ENCODE measurements at places on chromosomes 5 and 9.

- peak; percentile 6 for DNase-seq
Measured at GRCh38 chr5:82640916-82641315, 362.8 kb upstream of the RPS23 start.

DNA sequence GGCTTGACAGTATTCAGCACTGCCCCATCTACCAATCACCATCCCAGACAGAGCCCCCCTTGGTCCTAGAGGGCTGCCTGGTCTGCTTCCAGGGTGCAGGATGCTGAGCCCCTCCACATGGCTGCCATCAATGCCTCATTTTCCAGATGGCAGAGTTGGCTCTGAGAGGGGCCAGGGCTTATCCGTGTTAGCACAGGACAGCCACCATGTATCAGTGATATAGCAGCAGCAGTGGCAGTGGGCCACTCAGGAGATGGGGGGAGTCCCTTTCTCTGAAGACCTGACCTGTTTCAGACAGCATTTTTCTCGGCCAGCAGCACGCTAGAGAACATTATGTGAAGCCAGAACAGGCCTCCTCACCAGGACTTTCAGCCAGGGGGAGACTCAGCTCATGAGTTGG, 1.6 kb upstream of the SMIM32 start:
- no peak for DNase-seq

GRCh38 chr9:31847963-31848362, 536.5 kb upstream of the ACO1 start:
- DNase-seq, result no peak

GRCh38 chr9:130466537-130467217, 21.9 kb downstream of the ASS1 start:
- DNase-seq, result peak; percentile 91

- no peak for DNase-seq
Measured at GRCh38 chr5:138559937-138560336, 15.3 kb downstream of the HSPA9 start.

- no peak for DNase-seq
Measured at GRCh38 chr5:110951373-110951791, 120.1 kb upstream of the TSLP start.

- DNase-seq, result no peak
Measured at GRCh38 chr5:178426326-178427130, 163.7 kb downstream of the COL23A1 start.

GRCh38 chr5:6466975-6467567, 18.4 kb downstream of the UBE2QL1 start:
- no peak for DNase-seq

GRCh38 chr9:69623276-69623675, 48.9 kb downstream of the APBA1 start:
- no peak for DNase-seq

GRCh38 chr9:114002986-114003350, 75.1 kb downstream of the AMBP start:
- DNase-seq, result no peak

DNA sequence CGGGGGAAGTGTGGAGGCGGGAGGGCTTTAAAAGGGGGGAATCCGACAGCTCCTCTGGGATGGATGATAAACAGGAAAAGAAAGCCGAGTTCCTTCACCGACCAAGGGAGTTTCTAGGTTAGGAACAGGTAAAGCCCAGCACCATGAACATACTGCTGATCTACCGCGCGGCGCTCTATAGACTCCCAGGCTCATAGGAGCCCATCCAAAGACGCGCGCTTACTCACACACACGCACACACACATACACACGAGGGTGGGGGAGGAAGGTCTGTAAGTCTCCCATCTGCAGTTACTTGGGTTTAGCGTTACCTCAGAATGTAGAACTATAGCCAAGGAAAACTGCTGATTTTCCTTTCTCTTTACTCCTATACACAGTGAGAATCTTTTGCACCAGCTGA, 2.6 kb upstream of the GABRB2 start:
- no peak for DNase-seq

- peak; percentile 53 for DNase-seq
Measured at GRCh38 chr9:127347831-127348776, 48.9 kb upstream of the SLC2A8 start.

- no peak for DNase-seq
Measured at GRCh38 chr5:35920890-35921289, 17.5 kb downstream of the CAPSL start.

- no peak for DNase-seq
Measured at GRCh38 chr5:157741131-157741530, 2.4 kb upstream of the LSM11 start.

DNA sequence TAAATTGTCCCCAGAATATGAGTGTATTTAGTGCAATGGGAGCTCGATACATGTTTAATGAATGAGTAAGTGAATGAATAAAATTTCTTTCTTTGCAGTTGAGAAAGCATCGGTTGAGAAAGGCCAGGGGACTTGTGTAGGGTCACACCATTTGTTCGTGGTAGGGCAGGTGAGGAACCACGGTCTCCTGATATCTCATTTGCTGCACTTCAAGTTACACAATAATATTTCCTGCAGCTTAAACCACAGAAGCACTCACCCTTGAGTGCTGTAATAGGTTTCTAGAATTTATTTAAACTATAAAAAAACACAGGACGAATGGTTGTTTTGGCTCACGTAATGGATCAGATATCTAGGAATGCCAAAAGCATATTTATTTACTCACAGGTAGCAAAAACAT, 429.8 kb downstream of the SPATA31D1 start:
- DNase-seq, result no peak

GRCh38 chr9:93645149-93645889, 68.9 kb downstream of the PHF2 start:
- no peak for DNase-seq

GRCh38 chr5:107467137-107467932, 203.4 kb downstream of the EFNA5 start:
- peak; percentile 47 for DNase-seq

DNA sequence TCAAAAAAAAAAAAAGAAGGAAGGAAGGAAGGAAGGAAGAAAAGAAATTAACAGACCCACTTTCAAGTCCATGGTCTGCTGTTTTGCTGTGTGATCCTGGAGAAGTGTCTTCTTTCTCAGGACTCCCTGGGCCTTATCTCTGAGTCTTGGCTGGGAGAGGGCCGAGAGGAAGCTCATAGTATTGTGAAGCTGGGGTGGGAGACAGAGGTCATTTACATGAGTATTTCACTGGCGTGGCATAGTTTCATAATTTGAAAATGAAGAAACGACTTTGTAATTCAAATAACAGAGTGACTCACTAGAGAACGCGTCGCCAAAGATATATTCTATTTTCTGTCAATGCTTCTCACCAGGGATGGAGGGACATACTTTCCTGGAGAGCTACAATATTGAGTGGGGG, 2.4 kb upstream of the C9orf50 start:
- no peak for DNase-seq

DNA sequence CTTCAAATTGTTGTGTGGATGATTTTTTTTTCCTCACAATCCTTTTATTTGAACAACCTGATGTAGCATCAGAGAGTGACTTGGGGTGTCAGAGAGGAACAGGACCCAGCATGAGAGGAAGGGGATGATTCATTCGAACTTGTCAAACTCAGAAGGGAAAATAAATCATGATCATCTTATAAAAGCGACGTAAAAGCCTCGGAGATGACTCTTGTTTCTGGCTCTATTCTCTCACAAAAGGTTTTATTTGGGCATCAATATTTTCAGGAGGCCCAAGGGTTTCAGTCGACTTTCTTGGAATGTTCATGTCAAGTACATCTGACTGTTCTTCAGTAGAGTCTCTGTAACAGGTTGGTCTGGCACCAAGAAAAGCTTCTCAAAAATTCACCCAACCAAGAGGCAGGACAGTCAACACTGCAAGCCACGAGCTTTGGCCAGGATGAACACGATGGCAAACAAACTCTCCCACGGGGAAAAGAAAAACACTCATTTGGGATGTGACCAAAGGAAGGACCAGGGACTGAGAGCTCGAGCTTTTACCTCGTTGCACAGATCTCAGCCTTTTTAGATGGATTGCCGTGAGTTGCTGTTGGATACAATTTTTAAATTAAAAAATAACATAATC, 55.1 kb downstream of the ANKH start:
- no peak for DNase-seq

DNA sequence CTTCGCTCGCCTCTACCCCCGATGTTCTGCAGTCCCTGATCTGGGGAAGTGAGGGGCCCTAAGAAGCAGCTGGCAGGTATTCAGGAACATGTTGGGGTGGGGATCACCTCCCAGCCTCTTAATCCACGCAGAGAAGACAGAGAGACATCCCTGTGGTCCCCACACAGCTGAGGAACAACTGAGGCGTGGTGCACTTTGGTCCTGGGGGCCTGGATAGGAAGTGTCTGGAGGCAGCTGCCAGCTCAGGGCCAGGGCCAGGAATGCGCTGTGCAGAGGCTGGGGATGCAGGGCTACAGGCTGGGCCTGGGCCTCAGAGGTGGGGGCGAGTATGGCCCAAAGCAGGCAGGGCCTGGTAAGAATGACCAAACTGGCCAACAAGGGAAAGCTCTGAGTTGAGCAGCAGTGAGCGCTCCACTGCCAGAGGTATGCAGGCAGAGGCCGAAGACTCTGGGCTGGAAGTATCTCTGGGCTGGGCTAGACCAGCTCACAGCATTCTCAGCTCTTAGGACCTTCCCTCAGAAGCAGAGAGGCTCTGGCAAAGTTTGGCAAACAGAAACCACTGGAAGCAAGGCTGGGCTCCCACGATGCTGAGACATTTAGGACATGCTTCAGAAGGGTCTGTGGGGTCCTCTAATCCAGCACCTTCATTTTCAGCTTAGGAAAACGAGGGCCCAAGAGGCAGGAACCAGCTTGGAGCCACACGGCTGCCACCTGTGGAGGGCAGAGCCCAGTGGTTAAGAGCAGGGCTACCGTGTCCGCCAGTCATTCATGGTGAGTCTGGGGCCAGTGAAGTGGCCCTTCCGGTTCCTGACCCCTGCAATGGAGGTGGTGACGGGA, 174.4 kb downstream of the GAPVD1 start:
- DNase-seq, result no peak

All from NCI-H69 (cell line).